Mesothelial cell of epicardium (in vitro differentiated cells): ENCODE measurements at places on chromosomes 13 and 19. TPM values are rescaled to one million over a fixed set of nuclear protein-coding genes. Genes with fewer than 3 reads are reported as not detected.

- no peak for DNase-seq
These were observed at the start of gene TRAPPC6A for GRCh38 chr19:45177817-45178261. Gene TRAPPC6A, minus strand, starts transcription at chr19:45178237. Its CDS starts 19 bp downstream, at chr19:45178218.

DNA sequence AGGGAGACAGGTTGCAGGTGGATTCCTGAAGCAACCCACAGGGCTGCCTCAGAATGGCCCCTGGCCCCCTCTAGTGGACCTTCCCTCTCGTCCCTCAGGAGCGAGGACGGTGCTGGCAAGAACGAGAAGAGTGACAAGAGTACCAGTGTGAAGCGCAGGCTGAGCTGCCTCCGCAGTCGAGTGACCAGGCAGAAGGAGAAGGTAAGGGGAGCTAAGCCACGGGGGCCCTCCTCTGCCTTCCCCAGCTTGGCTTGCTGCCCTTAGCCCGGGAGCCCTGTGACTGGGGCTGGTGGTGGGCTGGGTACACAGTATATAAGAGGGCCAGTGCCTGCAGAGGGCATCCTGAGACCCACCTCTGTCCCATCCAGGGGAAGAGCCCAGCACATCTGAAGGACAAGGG is 34.0 kb downstream of the ARHGEF18 start:
- DNase-seq, result no peak

DNA sequence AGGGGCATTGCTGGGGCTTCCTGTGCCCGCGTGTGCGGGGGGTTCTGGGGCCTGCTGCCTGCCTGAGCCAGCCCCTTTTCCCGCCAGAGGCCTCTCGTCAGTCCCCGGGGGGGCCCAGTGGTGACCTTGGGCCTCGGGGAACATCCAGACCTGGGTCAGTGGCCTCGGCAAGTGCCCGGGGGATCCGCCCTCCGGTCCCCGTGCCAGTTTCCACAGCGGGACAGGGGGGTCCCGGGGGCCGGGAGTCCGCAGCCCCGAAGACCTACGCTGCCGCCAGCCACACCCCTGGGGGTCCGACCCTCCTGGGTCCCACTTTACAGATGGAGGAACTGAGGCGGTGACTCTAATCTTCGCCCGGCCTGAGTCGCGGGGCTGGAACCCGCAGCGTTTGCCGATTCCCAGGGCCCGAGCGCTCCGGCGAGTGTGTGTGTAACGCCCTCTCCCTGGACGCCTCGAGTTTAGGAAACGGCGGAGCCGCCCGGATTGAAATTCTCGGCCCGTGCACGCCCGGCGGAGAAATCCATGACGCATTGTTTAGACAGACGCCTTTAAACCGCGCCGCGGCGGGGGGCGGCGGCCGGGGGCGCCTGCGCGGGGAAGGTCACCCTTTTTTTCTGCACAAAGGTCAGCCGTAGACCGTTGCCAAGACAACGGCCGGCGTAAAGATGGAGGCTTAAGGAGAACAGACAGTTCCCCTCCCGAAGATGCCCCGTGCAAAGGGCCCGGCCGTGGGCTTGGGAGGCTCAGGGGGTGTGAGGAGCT is 39.3 kb downstream of the EFNA2 start:
- DNase-seq, result no peak

DNA sequence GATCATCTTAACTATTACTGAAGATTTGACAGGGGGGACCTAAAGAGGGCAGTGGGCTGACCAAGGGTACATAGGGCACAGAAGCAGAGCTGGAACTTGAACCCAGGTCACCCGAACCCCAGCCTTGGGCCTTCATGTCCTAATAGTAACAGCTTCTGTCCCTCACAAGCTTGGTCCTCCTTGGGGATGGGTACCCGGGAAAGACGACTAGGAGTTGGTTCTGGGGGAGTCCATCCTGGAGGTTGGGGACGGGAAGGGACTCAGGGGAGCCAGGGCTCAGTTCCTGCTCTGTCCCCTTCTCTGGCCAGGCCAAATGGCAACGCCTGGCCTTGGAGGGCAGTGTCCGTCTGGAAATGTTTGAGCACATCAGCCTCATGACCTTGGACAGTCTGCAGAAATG is 39.6 kb upstream of the CYP4F8 start:
- DNase-seq, result no peak

Gene LRRC8E
- total RNA-seq, result 4.3 to 5.2 TPM (median 4.9 TPM) in 3 replicates
